ENCODE measurements at places on chromosomes 3 and 15.

GRCh38 chr15:91075739-91076138, 24.3 kb upstream of the SV2B start:
- H3K4me3 ChIP-seq, result no peak overlapping the region
- DNase-seq, result no peak
- H3K27me3 ChIP-seq, result no peaks in the 10 kb centered on the region
- H3K27ac ChIP-seq, result no peak overlapping the region

GRCh38 chr3:38117163-38117716, 19.7 kb downstream of the ACAA1 start:
- H3K4me3 ChIP-seq, result no peak overlapping the region
- H3K36me3 ChIP-seq, result peaks cover 4% of the 10 kb centered on the region
- no peaks in the 10 kb centered on the region for H3K4me1 ChIP-seq
- H3K27ac ChIP-seq, result no peak overlapping the region
- no peak for DNase-seq

DNA sequence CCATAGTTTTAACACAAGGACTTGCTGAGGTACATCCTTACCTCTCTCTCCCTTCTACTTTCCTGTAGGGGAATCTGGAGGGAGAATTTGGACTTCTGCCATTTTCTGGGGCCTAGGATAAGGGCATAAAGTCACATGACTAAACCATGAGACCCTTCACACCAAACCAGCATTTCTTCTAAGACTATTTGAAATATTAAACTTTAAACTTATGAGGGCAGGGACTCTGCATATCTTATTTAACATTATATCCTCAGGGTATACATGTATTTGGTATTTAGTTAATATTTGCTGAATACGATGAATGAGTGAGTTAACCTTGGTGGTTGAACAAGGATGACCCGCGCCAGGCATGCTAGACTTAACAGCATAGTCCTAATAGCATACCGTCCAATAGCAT, 63.4 kb downstream of the USP13 start:
- peaks cover 16% of the 10 kb centered on the region for H3K4me1 ChIP-seq
- H3K4me3 ChIP-seq, result no peak overlapping the region
- H3K27ac ChIP-seq, result peak overlapping the region; percentile 84

- H3K36me3 ChIP-seq, result no peaks in the 10 kb centered on the region
- H3K27me3 ChIP-seq, result no peaks in the 10 kb centered on the region
- no peaks in the 10 kb centered on the region for H3K4me1 ChIP-seq
- H3K4me3 ChIP-seq, result no peak overlapping the region
- H3K27ac ChIP-seq, result no peak overlapping the region
Measured at GRCh38 chr3:14352002-14352627, 50.3 kb upstream of the SLC6A6 start.

- no peak overlapping the region for H3K4me3 ChIP-seq
- DNase-seq, result peak; percentile 81
- H3K27me3 ChIP-seq, result no peaks in the 10 kb centered on the region
- no peaks in the 10 kb centered on the region for H3K4me1 ChIP-seq
- no peak overlapping the region for H3K27ac ChIP-seq
Measured at GRCh38 chr3:14461748-14462324, 59.4 kb downstream of the SLC6A6 start.

Measured in fibroblast of lung (primary cell).